ENCODE measurements at places on chromosomes 1 and 21. TPM values are rescaled to one million over a fixed set of nuclear protein-coding genes. Genes with fewer than 3 reads are reported as not detected.

GRCh38 chr1:14494911-14495310 lies 103.6 kb upstream of the KAZN start:
- peaks cover 10% of the 10 kb centered on the region for H3K4me1 ChIP-seq
- no peaks in the 10 kb centered on the region for H3K27me3 ChIP-seq
- H3K36me3 ChIP-seq, result no peaks in the 10 kb centered on the region
- no peak overlapping the region for H3K4me3 ChIP-seq

GRCh38 chr21:14491269-14491681 lies 54.8 kb downstream of the SAMSN1 start:
- H3K36me3 ChIP-seq, result no peaks in the 10 kb centered on the region
- H3K27ac ChIP-seq, result no peak overlapping the region
- no peak overlapping the region for H3K4me3 ChIP-seq
- no peaks in the 10 kb centered on the region for H3K4me1 ChIP-seq

- H3K27ac ChIP-seq, result peak overlapping the region; percentile 71
- no peak overlapping the region for H3K4me3 ChIP-seq
- H3K36me3 ChIP-seq, result peaks cover 9% of the 10 kb centered on the region
- H3K27me3 ChIP-seq, result no peaks in the 10 kb centered on the region
Observed at GRCh38 chr1:183148599-183148998, 37.5 kb upstream of the LAMC2 start.

GRCh38 chr1:112674986-112675727 lies 698 bp downstream of the MOV10 start:
- H3K27me3 ChIP-seq, result no peaks in the 10 kb centered on the region
- H3K4me1 ChIP-seq, result peaks cover 38% of the 10 kb centered on the region
- no peak for DNase-seq
- peak overlapping the region; percentile 96 for H3K4me3 ChIP-seq
- H3K27ac ChIP-seq, result peak overlapping the region; percentile 99

GRCh38 chr1:201602413-201603265 lies 63.7 kb downstream of the NAV1 start:
- H3K4me1 ChIP-seq, result peaks cover 55% of the 10 kb centered on the region
- no peak for DNase-seq
- peak overlapping the region; percentile 32 for H3K4me3 ChIP-seq

GRCh38 chr1:119440721-119441307 lies 25.9 kb downstream of the HSD3B2 start:
- H3K27ac ChIP-seq, result no peak overlapping the region
- DNase-seq, result no peak
- H3K4me3 ChIP-seq, result no peak overlapping the region
- H3K4me1 ChIP-seq, result no peaks in the 10 kb centered on the region
- peaks cover 14% of the 10 kb centered on the region for H3K27me3 ChIP-seq
- H3K36me3 ChIP-seq, result no peaks in the 10 kb centered on the region

- no peaks in the 10 kb centered on the region for H3K36me3 ChIP-seq
- peak overlapping the region; percentile 51 for H3K4me3 ChIP-seq
- H3K27ac ChIP-seq, result no peak overlapping the region
- no peak for DNase-seq
Observed at GRCh38 chr1:47024141-47024801, 802 bp downstream of the CYP4X1 start.

DNA sequence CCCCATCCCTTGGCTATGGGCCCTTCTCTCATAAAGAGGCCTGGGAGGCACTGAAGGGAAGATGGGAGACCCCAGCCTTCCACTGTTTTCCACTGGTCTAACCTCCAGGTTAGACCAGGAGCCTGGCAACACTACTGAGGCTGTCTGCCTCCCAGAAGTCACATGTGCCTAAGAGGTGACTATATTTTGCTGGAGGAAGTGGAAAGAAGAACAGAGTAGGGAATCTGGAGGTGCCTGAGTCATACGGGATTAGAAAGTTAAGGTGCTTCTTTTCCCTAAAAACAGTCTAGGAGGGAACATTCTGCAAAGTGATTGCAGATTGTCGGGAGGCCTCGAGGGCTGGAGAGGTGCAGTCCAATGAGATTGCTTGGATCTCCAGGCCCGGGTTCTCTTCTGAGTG lies 4.6 kb downstream of the NFASC start:
- no peaks in the 10 kb centered on the region for H3K36me3 ChIP-seq
- DNase-seq, result no peak
- peaks cover 11% of the 10 kb centered on the region for H3K27me3 ChIP-seq
- H3K4me3 ChIP-seq, result no peak overlapping the region

DNA sequence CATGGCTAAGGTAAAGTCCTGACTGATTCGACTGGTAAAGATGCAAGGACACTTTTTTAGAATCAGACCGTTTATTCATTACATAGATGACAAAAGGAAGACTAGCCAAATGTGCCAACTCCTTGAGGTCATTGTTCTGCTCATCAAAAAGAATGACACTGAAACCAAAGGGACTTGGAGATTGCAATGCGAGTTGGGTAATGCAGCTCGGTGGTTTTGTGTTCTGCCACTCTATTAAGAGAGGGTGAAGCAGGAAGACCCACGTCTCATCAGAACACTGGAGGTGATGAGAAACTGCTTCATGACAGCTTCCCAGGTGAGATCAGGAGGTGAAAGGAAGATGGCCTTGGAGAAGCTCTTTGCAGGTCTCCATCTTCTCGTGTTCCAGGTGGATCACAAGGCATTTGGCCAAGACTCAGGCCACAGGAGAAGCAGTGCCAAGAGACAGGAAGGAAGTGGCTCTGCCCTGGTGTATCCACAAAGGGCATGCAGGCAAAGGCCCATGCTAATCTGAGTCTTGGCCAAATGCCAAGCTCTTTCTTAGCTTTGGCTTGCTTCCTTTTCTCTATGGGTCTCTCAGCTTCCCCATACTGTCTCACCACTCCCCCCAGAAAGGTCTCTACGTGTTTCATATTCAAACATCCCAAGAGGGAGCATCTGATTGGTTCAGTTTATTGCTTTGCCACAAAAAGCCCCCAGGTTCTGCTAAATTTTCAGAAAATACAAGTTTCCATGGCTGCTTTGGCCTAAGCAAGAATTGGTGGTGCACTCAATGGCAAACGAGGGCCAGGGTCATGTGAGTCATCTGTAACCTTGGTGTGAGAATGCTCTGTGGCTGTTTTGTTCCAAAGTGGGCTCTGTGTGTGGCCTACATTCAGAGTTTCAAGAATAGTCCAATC lies 5.7 kb upstream of the CCT8 start:
- no peak overlapping the region for H3K4me3 ChIP-seq
- peaks cover 3% of the 10 kb centered on the region for H3K27me3 ChIP-seq
- peaks cover 5% of the 10 kb centered on the region for H3K4me1 ChIP-seq
- H3K36me3 ChIP-seq, result no peaks in the 10 kb centered on the region
- no peak overlapping the region for H3K27ac ChIP-seq

GRCh38 chr1:91736146-91736714 lies 149.7 kb downstream of the TGFBR3 start:
- peaks cover 69% of the 10 kb centered on the region for H3K4me1 ChIP-seq
- no peak for DNase-seq
- H3K27ac ChIP-seq, result peak overlapping the region; percentile 94
- H3K36me3 ChIP-seq, result peaks cover 9% of the 10 kb centered on the region
- no peaks in the 10 kb centered on the region for H3K27me3 ChIP-seq
- peak overlapping the region; percentile 61 for H3K4me3 ChIP-seq

GRCh38 chr21:16590186-16590585 lies 860.4 kb downstream of the USP25 start:
- no peak overlapping the region for H3K27ac ChIP-seq
- no peak for DNase-seq
- H3K4me3 ChIP-seq, result no peak overlapping the region
- no peaks in the 10 kb centered on the region for H3K27me3 ChIP-seq
- peaks cover 7% of the 10 kb centered on the region for H3K4me1 ChIP-seq

DNA sequence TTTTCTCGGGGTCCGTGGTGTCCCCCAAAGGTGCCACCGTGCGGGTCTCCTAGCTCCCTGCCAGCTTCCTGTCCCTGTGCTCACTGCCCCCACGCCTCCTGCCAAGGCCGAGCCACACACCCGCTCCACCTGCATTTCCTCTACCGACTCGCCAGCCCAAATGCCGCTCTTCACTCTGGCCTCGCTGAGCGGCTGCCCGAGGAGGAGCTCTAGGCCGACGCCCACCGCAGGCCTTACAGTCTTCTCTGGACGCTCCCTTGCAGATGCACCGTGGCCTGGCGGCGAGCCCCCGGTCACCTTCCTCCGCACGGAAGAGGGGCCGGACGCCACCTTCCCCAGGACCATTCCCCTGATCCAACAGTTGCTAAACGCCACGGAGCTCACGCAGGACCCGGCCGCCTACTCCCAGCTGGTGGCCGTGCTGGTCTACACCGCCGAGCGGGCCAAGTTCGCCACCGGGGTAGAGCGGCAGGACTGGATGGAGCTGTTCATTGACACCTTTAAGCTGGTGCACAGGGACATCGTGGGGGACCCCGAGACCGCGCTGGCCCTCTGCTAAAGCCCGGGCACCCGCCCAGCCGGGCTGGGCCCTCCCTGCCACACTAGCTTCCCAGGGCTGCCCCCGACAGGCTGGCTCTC lies 26.3 kb downstream of the FTCD start:
- no peaks in the 10 kb centered on the region for H3K4me1 ChIP-seq
- no peak overlapping the region for H3K4me3 ChIP-seq
- peak overlapping the region; percentile 57 for H3K27ac ChIP-seq
- no peak for DNase-seq

Gene PTGER3
- total RNA-seq, result not detected

Gene ARHGEF16
- 3.2 TPM for total RNA-seq

Gene TNFSF4
- total RNA-seq, result 0.57 TPM

Gene TDRKH
- 3.6 TPM for total RNA-seq

Gene CPLANE2
- total RNA-seq, result 11.8 TPM

Gene APOBEC4
- total RNA-seq, result not detected

Gene GRIK1
- not detected for total RNA-seq

Gene AVPR1B
- total RNA-seq, result not detected

Gene DHX9
- 137 TPM for total RNA-seq

All from osteocyte (in vitro differentiated cells).